ENCODE measurements at places on chromosomes 2 and 18.

DNA sequence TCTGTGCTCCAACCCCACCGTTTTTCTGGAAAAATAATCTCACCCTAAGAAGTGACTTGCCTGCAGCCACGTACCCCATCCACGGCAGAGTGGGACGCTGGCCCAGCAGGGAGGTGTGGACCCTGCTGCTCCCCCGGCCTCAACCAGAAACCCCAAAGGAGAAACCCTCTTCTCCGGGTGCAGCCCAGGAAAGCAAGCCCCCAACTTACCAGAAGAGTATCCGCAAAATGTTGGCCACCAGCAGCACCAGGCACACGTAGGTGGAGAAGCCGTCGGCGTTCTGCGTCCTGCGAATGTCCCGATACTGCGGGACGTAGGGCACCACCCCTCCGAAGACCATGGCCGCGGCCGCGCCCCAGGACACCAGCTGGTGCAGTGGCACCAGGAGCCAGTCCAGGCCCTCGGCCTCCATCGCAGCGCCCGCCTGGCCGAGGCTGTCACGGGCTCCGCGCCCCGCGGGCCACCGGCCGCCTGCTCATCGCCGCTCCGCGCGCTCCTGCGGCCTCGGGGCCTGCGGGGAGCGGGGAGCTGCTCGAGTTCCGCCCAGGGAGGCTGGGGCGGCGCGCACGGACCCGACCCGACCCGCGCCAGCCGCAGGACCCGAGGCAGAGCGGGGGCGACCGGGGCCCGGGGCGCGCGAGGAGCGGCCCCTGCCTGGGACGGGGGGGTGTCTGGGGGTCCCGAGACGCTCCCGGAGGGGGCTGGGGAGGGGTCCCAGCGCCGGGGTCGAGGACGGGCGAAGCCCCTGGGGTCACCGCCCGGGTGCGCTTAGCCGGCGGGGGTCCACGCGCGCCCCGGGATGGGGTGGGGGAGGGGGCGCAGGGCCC is 725 bp downstream of the SLC66A2 start:
- peak; percentile 30 for DNase-seq

- DNase-seq: no peak
Observed at GRCh38 chr2:177161741-177162460, 50.7 kb upstream of the HNRNPA3 start.

DNA sequence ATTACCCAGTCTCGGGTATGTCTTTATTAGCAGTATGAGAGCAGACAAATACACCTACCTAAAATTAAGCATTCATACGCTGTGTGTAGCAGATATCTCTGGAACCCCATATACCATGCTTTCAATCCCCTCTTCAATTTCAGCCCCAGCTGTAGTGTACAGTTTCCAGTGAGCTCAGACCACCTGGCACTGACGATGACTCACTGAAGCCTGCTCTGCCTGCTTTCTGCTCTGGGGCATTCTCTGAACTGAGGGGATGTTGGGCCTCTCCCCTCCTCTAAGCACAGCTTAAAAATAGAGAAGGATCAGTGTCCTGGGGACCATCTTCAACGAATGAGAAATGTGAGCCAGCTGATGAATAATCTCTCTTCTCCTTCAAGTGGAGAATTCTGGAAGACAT is 8.7 kb upstream of the CCL20 start:
- DNase-seq: no peak

DNA sequence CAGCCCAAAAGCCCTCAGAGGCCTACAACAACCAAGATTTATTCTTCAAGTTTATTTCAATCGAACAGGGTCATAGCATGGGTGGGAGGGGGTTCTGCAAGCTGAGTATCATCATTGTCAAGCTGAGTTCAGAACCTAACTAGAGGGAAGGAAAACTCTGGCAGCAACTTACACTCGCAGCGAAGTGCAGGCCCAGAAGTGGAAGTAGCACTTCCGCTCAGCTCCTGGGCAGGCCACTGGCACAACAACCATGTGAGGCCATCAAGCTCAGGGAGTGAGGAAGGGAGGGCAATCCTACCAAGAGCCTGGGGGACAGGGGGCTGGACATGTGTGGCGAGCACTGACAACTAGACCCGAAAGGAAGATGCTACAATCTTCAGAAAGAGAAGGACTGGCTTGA is 4.8 kb downstream of the UXS1 start:
- no peak for DNase-seq

DNA sequence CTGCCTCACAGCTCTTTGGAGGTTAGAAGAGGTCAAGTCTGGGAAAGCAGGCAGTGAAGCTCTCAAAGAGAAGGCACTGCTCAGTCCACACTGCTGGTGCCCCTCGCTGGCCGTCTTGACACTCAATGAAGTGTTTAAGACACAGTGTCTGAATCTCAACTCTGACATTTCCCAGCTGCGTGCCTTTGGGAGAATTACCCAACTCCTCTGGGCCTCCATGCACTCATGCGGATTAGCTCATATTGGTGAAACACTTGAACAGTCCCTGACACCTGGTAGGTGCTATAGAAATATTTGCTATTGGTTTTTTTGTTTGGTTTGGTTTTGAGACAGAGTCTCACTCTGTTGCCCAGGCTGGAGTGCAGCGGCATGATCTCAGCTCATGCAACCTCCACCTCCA is 281.0 kb downstream of the SRBD1 start:
- DNase-seq: no peak

- no peak for DNase-seq
Observed at GRCh38 chr18:2984091-2984490, 28.9 kb downstream of the LPIN2 start.

Data from activated CD4-positive, alpha-beta T cell treated with anti-CD3 and anti-CD28 coated beads, Interleukin-2, amount 50 U/mL, for 48 hours (primary cell).